ENCODE measurements at places on chromosomes 5 and 9.
A peak's percentile ranks its signal among the peaks of the same experiment; 100 is the strongest.

GRCh38 chr5:141709699-141710267 is 27.8 kb upstream of the ARAP3 start:
- DNase-seq = no peak

GRCh38 chr5:96629774-96630173 is 32.4 kb upstream of the CAST start:
- DNase-seq = peak; percentile 90

- no peak for DNase-seq
These were observed 474.3 kb upstream of the KIF2A start for GRCh38 chr5:61831736-61832135.

GRCh38 chr9:110179734-110180133 is 28.2 kb downstream of the C9orf152 start:
- no peak for DNase-seq

GRCh38 chr9:99445371-99445891 is 223.3 kb downstream of the SEC61B start:
- DNase-seq = peak; percentile 79

GRCh38 chr5:103357636-103358035 is 99.1 kb downstream of the MACIR start:
- no peak for DNase-seq

GRCh38 chr5:156716591-156717380 is 133.3 kb upstream of the PPP1R2B start:
- no peak for DNase-seq

GRCh38 chr9:1013021-1013420 is 36.6 kb downstream of the DMRT3 start:
- no peak for DNase-seq

DNA sequence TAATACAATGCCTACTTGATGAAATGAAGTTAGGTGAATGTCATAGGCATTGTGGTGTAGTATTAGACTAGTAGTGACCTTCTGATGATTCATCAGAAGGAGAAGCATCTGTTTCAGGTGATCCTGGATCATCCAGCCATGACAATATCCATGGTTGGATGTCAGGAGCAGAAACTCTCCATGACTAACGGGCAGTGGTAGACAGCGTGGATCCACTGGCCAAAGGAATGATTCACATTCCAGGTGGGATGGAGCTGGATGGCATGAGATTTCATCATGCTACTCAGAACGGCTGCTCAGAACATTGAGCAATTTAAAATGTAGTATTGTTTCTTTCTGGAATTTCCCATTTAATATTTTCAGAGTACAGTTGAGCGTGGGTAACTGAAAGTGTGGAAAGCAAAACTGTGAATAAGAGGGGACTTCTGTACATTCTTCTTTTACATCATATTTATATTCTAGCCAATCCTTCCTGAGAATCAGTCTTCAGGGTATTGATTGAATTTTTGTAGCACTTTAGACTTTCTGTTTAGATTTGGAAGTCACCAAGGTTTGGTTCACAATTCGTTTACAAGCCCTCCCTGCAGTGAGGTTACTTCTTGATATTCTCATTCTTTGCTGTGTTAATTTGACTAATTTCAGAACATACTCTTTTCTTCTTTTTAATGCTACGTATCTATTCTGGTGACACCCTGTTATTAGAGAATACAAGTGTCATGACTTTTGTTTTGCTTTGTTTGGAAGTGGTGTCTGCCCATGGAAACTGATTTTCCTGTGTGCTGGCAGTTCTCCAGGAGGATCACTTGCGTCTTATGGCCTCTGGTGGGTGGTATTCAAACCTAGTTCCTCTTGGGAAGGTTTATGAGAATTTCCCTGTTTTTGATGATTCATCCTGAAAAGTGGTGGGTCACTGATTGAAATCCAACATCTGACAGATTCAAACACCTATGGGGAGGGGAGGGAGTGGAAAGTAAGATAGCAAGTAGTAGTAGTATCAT is 12.2 kb upstream of the CLINT1 start:
- peak; percentile 86 for DNase-seq

DNA sequence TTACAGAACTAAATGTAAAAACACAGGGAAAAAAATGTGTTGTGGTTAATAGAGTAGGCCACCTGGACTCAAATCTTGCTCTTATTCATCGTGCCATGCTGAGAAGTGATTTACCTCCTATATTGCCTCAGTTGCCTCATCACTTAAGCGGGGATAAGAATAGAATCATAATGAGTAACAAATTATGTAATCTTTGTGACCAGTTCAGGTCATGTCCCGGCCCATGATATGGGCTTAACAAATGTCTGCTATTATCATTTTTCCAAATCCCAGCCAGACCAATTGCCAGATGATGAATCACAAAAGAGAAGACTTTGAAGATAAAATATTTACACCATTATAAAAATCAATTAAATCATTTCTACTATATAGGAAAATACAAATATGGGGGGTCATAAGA is 89.8 kb downstream of the CDH6 start:
- no peak for DNase-seq

GRCh38 chr5:53556001-53556400 is 4.4 kb upstream of the NDUFS4 start:
- DNase-seq = no peak

- no peak for DNase-seq
These were observed 252.4 kb downstream of the ARRDC3 start for GRCh38 chr5:91130759-91131158.

- DNase-seq = no peak
These were observed 145.8 kb downstream of the ACTL7B start for GRCh38 chr9:108709997-108710396.

GRCh38 chr9:122016744-122017143 is 76.4 kb downstream of the TTLL11 start:
- DNase-seq = no peak

DNA sequence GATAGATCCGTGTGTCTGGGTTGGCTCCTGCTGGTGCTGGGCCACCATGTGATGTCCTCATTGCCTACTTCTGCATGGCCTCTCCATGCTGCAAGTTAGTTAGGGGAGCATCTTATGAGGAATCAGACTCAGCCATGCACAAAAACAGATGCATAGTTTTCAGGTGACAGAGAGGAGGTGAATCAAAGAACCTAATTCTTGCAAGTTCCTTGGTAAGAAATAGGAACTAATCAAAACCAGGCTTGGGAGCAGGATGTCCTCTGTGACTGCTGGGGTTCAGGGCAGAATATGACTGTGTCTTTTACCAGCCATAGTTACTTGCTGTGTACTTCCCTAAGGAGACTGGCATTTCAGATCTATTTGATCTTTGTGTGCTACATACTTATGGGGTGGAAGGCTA is 61.6 kb downstream of the C9orf152 start:
- DNase-seq = no peak

- no peak for DNase-seq
These were observed at the start of gene WNK2 for GRCh38 chr9:93183663-93184431. Gene WNK2 (plus strand): TSS chr9:93184139. CDS start chr9:93184930, 791 bp downstream.

DNA sequence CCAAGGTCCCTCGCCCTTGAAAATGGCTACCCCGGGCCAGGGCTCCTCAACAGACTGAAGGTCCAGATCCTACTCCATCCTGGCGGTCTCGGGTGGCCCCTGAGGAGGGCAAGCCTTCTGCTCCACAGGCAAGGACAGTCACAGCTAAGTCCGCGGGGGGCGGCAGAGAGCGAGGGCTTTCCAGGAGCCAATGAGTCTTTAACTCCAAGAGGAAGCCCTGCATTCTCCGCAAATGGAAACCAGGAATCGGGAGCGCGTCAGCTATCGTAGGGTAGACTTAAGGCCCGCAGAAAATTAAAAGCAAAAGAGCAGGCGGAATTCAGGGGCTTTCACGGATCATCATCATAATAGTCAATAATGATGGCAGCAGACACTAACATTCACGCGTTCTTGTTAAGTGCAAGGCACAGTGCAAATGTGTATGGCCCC is 87.8 kb upstream of the TNFAIP8 start:
- DNase-seq = peak; percentile 93

GRCh38 chr9:71812385-71812784 is 44.1 kb upstream of the CEMIP2 start:
- no peak for DNase-seq

DNA sequence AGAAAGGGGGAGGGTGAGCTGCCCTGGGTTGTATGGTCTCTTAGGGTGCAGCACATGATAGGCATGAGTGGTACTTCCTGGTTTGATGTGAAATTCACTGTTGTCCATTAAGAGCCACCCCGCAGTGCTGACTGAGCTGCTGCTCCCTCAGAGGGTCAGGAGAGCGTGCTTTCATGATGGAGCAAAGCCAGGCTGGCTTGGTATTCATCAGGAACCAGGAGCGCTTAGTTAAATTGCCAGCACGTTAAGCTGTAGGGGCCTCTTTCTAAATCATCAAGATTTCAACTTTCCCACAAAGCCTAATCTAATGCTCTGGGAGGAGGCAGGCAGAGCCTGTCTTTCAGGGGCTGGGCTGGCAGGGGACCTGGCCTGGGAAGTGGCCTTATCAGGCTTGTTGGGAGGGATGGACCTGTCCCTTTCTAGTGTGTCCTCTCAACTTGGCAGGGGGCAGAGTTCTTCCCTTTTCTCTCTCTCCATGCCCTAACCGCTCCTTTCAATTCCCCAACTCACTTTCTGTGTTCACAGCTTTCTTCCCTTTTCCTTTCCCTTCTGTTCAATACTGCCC is 7.9 kb downstream of the CYSTM1 start:
- DNase-seq = no peak

- no peak for DNase-seq
These were observed 7.0 kb upstream of the MRNIP start for GRCh38 chr5:179865491-179866240.

- peak; percentile 94 for DNase-seq
These were observed at the start of gene CDKN2AIPNL for GRCh38 chr5:134411546-134412266. Gene CDKN2AIPNL (minus strand): TSS chr5:134411881. CDS start chr5:134411854, 27 bp downstream.

DNA sequence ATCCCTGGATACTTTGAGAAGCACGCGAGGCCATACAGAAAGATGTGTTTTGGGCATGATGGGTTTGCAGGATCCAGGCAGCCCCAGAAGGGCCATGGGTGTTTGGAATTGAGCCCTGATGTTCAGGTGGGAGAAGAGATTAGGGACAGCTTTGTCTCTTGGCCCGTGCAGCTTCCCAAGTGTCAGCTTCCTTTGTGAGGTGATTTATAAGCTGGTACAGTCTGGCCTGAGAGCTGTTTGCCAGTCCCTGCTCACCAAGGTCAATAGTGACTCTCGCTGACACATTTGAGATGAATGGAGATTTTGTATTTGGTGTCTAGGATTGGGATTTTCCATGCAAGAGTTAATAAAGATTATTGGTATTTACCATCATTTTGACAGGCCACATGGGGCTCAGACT is 165.9 kb downstream of the ICE1 start:
- DNase-seq = no peak

DNA sequence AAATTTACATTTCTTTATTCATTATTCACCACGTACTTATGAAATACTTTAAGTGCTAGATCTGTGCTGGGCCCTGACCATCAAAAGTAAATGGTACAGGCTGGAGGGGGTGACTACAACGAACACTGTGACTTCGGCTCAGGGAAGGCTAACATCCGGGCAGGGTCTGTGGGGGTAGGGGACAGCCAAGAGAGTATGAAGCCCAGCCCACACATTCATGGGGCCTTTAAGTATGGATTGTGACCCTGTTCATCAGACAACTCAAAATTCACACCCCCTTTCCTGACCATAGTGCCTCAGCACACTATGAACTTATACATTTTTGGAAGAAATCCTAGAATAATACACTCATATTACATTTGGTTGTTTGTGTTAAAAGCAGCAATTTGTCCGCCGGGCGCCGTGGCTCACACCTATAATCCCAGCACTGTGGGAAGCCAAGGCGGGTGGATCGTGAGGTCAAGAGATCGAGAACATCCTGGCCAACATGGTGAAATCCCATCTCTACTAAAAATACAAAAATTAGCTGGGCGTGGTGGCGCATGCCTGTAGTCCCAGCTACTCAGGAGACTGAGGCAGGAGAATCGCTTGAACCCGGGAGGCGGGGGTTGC is 33.3 kb downstream of the MORN5 start:
- DNase-seq = no peak

- DNase-seq = no peak
These were observed 152.9 kb downstream of the FRMD3 start for GRCh38 chr9:83385317-83385716.

- no peak for DNase-seq
These were observed 69.4 kb upstream of the FCN2 start for GRCh38 chr9:134811079-134811672.

DNA sequence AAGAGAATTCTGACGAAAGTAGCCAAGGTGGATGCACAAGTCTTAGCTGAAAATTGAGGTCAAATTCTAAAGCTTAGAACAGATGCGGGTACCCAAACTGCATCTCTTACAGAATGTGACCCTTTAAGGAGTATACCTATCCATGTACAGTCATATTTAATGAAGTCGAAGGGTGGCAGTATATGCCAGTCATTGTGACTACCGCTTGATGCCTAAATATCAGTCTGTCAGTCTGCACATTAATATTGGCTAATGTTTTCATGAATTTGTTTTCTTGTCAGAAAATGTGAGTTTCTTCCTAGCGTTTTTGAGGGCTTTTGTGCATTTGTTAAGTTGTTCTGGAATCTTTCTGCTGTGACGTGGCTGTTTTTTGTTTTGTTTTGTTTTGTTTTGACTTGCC is 264.5 kb upstream of the ELAVL2 start:
- no peak for DNase-seq
